Fibroblast of lung (primary cell): ENCODE measurements at places on chromosomes 12 and 14.

DNA sequence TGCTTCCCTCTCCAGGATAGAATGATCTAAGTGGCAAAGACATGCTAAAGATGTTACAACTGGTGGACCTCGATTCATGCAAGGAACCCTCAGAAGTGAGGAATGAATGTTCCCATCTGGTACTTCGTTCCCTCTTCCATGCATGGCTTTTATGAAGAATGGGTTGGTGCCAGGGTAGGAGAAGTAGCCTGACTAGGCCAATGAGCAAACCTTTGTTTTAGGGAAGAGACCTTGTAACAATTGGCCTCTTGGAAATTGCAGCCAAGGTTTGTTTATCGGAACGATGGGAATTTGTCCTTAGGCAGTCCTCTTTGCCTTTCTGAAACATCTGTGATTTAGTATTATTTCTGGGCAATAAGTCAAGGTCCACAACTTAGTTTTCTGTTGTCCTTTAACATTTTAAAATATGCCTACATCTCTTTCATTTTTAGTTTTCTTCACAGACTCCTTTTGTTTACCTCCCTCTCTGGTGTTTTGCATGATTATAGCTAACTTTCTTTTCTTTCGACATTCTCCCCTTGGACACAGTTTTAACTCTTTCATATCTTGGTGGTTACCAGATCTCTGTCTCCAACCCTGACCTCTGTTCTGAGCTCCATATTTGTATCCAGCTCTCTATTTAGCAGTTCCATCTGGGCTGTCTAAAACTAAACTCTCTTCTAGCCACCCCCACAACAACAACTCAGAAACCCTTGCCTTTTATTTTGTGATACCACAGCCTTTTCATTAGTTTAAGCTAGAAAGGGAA, 70.0 kb downstream of the DIP2B start:
- DNase-seq: no peak

- no peak for DNase-seq
Observed at GRCh38 chr14:29928117-29928640, 532 bp upstream of the PRKD1 start.

GRCh38 chr14:93527203-93527607, 96.5 kb downstream of the UNC79 start:
- DNase-seq: no peak

DNA sequence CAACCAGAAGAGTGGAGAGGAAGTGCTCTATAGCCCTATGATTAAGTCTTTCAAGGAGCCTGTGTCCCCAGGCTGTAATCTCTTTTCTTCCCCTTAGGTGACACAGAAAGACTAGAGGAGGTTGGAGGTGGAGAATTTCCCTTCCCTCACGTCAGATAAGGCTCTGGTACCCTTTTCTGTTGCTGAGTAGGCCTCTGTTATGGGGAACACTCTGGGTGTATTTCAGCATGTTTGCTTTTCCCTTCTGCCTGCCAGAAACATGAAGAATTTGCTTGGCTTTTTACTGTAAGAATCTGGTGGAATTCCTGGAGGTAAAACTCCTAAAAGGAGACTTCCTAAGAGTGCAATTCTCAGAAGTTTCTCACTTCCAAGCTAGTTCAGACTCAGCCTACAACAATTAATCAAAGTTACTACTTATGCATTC, 58.3 kb downstream of the SIX1 start:
- DNase-seq: no peak

- DNase-seq: peak; percentile 88
Observed at GRCh38 chr14:75823334-75823733, 158.5 kb downstream of the TGFB3 start.

DNA sequence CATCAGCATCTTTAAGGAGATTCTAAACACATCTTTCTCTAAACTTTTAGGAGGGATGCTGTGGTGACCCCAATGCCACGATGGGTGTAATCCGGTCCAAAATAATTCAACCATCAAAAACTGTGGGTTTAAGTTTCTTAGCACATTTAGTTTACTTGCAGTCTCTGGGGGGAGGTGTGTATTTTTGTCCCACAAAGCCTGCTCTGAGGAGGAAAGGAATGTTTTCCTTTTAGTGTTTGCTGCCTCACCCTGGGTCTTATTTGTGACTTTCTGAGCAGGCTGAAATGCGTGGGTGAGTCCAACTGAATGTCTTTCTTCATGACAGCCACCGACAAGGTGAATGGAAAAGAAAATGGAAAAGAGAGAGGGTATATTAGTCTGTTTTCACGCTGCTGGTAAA, 1324.7 kb downstream of the AACS start:
- peak; percentile 45 for DNase-seq

DNA sequence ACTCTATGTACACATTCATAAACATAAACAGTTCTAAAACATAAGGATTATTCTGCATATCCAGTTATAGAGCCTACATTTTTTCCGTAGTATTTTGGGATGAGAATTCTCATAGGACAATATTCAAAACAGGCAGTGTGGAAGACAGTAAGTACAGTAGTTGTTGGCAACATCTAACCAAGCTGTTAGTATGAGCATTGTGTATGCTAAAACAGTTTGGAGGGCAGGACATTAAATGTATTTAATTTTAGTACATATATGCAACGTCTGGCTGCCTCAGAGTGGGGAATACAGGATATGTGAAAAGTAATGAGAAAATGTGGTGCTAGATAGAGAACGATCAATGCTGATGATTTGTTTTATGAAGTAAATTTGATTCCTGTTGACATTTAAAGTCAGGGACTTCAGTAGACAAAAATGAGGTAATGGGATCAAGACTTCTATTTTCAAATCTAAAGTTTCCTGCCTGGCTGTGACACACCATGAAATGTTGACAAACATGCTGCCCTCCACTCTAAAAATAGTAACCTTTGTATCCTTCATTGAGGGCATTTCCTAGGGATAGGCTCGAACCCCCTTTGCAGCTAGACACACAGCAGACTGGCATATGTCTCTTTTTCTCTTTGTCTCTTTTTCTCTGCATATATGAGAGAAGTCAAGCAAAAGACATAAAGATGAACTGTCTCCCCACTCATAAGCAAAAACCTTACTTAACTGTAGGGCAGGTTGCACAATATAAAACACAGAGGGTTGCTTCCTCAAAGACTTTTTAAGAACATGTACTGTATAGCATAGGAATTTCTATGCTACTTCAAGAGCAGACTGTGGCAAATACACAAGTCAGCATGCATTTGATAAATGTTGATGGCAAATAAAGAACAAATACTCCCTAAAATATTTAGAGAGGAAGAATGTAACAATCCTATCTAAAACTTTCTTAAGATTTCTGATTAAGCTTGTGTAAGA, 75.5 kb upstream of the GTF2A1 start:
- DNase-seq: no peak

DNA sequence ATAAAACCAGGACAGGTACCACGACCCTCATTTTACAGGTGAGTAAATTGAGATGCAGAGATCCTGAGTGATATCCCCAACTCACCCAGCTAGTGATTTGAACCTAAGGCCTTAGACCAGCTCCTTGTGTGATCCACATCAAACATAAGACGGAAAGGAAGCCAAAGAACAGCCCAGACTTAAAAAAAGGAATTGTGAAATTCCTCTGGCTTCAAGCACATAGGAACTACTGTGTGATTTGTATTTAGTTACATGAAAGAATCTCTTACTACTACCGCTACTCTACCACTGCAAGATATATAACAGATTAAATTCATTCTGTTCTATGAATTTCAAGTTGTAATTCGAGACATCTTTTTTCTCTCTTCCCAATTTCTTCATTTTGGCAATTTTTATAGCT, 10.5 kb downstream of the E2F7 start:
- DNase-seq: no peak

DNA sequence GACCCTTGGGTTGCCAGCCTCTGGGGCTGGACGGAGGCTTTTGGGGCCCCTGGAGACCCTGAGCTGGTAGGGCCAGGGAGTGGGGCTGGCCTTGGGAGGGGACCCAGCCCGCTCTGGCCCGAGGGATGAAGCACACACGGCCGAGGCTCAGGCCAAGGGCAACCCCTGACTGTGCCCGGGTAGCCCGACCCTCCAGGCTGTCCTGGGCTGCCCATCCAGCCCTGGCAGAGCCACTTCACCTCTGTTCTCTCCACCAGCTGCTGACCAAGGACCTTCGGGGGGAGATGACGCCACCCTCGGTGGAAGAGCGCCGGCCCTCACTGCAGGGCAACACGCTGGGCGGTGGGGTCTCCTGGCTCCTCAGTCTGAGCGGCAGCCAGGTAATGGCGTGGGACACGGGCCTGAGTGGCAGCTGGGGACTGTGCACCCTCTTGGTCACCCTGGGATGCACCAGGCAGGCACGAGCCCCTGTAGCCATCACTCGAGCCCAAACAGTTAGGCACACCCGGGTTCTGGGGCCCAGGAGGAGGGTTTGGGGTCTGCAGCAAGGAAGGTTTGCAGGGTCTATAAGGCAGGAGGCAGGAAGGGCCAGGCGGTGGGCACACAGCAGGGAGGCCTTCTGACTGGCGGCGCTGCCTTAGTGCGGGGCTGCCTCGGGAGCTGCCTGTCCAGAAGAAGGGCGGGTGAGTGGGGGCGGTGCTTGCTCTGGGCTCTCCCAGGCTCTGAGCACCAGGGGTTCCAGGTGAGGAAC, 19.7 kb downstream of the ASPG start:
- DNase-seq: no peak

GRCh38 chr12:124625867-124626675, 58.7 kb upstream of the NCOR2 start:
- peak; percentile 70 for DNase-seq

DNA sequence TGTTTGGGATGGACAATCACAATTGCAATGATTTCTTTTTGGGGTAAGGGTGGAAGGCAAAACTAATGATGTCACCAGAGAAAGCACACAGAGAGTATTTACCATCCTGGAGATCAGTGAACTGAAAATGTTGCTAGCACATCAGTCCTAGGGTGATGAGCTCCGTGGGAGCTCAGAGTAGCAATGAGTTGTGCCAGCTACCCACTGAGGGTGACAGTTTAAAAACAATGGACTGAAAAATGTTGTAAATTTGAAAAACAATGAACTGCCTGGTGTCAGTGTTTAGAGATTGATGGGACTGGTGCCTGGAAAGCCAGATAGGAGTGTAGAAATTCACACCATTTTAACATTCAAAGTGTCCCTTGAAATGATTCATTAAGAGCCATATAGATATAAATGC, 198.5 kb downstream of the ATP23 start:
- no peak for DNase-seq

DNA sequence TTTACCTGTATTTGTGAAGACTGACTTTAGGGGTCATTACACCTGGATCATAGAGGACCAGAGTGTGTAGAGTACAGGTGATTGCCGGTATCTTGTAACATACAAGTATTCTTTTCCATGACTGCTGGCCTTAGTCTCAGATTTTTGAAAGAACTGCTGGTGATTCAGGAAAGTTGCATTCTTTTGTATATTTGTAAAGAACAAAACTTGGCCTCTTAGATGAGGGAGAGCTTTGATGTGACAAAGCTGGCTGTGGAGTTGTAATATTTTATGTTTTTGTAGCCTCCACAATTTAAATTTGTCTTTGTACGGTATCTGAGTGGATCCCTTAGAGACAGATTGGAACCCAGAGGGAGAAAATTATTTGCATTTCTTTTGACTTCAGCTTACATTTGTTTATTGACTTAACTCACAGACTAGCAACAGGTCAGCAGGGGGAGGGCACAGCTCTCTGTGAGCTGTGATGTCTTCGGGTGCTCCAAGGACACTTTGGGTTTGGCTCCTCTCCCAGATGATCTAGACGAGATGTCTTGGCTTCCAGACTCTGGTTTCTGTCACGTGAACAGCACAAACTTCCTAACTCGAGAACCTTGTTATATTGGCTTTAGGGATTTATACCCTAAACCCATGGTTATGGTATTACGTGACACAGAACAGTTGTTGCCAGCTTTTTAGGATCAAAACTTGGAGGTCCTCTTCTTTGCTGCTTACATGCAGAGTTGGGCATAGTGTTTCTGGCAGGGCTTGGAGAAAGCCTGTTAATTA, 65.9 kb downstream of the DAAM1 start:
- peak; percentile 98 for DNase-seq

DNA sequence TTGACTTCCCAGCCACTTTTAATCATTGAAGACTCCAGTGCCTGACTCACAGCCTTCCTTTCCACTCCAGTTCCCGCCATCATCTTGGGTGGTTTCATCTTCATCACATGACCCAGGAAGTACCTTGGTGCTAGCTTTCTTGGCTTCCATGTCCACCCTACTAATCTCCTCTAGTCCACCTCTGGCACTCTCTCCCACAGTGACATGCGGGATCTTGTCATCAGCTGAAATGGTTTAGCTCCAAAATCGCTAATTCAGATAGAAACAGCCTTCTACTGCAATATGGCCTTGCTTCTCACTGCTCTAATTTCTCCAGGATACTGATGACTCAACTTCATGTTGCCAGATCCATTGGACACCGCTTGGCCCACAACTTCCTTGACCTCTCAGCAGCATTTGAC, 24.5 kb downstream of the WDR20 start:
- DNase-seq: peak; percentile 43

- DNase-seq: no peak
Observed at GRCh38 chr12:23534196-23534595, 415.3 kb downstream of the SOX5 start.

GRCh38 chr14:60014402-60014801, 77.3 kb upstream of the PCNX4 start:
- no peak for DNase-seq

DNA sequence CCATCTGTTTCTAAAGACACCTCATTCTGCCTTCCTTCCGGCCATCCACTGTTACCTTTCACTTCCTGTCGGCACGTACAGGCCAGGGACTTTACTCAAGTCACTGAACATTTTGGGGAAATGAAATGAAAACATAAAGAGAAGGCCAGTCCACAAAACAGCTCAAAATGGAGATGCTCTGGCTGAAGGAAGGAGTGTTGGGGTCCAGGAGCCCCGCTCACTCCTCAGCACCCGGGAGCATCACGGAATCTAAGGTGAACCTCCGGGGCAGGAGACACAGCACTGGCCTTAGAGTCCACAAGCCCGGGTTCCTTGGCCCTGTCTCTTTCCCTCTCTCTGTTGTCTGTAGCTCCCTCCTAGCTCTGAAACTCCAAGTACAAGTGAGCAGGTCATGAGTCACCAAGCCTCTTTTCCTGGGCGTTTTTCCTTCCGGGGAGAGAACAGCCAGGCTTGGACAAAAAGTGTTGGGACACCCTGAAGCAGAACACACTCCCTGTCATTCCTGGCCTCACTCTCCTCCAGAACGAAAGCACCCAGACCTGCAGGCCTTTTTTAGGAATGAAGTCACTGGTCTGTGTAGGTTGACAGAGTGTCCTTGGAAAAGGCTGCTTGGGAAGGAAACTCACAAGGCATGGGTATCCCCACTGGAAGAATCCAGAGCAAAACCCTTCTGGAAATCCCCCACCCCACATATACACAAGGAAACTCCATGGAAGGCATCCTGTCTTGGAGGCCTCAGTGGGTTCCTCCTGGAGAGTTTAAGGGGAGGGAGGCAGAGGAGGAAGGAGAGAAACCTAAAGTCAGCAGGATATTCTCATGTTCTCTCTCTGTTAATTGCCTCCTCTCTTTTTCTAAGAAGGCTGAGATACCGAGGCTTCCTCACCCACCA, 245.3 kb downstream of the ZFP36L1 start:
- peak; percentile 94 for DNase-seq
